NT2/D1 (cell line): ENCODE measurements at places on chromosomes 4 and X.
A peak's percentile ranks its signal among the peaks of the same experiment; 100 is the strongest.

DNA sequence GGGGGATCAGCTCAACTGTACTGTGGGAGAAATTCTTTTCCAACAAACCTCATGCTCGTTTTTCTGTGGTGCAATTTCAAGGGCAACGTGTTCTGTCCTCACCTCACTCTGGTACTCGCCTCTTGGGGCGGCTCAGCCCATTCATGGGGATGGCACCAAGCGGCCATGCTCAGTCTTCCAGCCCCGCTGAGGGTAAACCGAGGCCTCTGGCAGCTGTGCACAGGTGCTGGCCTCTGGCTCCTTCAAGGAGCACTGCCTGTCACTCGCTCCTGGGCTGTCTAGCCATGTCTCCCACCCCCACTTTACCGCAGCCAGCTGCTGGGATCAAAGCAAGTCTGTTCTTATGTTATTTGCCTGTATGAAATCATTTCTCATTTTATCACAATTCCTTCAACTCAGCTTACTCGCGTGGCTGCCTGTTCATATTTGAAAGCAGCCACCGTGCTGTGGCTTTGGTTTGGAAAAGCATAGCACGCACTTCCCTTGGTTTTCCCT is 70.2 kb downstream of the MTMR1 start:
- DNase-seq: no peak

DNA sequence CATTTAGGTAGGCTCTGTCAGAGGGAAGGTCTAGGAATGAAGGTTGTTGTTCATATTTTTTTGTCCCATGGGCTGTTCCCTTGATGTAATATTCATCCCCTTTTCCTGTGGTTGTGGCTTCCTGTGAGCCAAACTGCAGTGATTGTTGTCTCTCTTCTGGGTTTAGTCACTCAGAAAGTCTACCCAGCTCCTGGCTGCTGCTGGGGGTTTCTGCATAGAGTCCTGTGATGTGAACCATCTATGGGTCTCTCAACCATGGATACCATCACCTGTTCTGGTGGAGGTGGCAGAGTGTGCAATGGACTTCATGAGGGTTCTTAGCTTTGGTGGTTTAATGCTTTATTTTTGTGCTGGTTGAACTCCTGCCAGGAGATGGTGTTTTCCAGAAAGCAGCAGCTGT is 122.8 kb downstream of the ZC4H2 start:
- no peak for DNase-seq

GRCh38 chrX:63658920-63659319 is 126.1 kb downstream of the ARHGEF9 start:
- DNase-seq: no peak

GRCh38 chr4:157072002-157072401 is 3.9 kb upstream of the GLRB start:
- DNase-seq: no peak

DNA sequence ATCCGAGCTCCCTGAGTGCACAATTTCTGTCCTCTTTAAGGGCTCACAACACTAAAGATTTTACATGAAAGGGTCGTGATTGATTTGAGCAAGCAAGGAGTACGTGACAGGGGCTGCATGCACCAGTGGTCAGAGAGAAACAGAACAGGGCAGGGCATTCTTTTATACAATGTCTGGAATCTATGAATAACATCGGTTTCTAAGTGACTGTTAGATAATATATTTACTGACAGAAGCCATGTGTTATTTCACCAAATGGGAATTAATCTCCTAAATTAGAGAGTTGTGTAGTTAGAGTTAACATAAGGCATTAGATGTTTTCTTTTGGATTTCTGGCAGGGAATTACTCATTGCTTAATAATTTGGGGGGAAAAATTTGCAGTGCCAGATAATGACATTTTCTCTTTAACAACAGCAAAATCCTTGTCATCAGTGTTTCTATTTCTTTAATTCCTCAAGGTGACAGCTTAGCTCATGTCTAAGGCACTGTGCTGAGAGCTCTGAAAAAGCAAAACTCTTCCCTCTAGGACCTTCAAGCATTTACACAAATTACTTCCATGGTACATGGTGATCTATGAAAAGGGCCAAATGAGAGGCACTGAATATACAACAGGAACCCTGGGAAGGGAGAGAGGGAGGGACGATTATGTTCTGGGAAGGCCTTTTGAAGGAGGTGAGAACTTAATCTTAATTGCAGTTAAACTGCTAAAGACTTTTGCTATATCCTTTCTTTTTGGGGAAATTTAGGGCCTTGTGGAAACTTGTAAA is 145.0 kb downstream of the RTL3 start:
- DNase-seq: peak; percentile 16

DNA sequence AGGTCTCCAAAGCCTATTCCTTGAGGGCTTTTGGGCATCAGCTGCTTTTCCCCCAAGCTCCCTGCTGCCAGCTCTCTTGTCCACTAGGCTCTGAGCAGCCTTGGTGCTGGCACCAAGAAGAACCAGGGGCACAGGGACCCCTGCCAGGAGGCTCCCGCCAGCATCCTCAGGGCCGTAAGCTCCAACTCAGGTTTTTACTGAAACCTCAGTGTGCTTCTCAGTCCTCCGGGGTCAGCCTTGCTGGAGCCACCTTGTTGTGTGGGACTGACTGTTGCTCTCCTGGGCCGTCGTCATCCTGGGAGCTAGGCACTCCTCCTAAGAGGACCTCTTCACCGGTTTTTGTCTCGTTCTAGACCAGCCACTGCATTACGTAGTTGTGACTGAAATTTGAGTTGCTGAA is 38.9 kb downstream of the NOP14 start:
- DNase-seq: no peak

- no peak for DNase-seq
Measured at GRCh38 chr4:90844241-90844640, 717.0 kb downstream of the CCSER1 start.

- DNase-seq: no peak
Measured at GRCh38 chr4:6472387-6473263, at the start of gene PPP2R2C. PPP2R2C (minus strand) TSS chr4:6472614; CDS start chr4:6472229, 385 bp downstream.

DNA sequence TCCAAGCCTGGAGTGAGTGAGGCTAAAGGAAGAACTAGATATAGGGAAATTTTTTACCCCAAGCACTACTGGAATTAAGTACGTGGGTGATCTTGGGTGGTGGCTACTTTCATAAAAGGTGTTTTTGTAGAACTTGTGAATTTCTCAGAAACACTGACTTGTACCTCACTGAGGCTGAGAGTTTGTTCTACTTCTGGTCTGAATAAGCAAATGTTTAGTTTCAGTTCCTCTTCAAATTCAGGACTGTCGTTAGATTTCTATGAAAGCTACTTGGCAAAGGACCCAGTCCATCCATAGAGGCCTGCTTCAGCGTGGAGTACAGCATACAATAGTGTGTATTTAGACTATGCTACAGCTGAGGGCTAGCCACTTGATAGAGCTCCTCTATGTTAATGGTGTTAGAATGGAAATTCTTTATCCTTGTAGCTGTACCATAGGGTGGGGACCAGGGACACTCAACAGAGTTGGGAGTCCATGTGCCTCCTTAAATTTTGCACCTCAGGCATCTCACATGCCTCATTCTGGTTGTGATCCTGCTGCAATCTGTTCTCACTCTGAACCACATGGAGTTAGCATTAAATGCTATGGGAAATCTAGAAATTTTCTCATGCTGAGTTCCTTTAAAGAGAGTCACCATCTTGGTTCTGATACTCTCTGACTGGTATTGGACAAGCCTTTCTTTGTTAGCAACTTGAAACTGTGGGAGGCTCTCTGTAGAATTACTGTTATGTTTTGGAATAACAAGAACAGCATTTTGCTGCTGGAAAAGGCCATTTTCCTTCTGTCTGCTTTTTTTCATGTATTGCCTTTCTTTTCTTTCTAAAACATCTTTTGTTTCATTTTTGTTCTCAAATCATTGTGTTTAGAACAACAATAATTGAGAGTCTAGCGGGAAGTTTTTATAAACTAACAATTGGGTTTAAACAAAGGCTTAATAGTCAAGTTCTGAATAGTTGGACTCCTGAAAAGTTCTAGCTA is 86.8 kb downstream of the PDGFRA start:
- DNase-seq: no peak

DNA sequence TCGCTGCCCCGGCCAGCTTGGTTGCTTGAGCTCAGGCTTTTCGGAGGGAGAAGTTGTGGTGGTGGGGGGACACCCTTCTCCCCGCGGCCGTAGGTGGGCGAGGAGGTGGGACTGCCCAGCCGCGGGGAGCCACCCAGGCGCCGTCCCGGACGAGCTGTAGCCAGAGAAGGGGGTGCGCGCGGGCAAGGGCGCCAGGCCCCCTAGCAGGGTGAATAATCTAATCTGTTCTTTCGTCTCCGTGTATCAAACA is 3.1 kb downstream of the MID1IP1 start:
- no peak for DNase-seq

- no peak for DNase-seq
Measured at GRCh38 chrX:48703642-48704481, 7.3 kb downstream of the SUV39H1 start.

DNA sequence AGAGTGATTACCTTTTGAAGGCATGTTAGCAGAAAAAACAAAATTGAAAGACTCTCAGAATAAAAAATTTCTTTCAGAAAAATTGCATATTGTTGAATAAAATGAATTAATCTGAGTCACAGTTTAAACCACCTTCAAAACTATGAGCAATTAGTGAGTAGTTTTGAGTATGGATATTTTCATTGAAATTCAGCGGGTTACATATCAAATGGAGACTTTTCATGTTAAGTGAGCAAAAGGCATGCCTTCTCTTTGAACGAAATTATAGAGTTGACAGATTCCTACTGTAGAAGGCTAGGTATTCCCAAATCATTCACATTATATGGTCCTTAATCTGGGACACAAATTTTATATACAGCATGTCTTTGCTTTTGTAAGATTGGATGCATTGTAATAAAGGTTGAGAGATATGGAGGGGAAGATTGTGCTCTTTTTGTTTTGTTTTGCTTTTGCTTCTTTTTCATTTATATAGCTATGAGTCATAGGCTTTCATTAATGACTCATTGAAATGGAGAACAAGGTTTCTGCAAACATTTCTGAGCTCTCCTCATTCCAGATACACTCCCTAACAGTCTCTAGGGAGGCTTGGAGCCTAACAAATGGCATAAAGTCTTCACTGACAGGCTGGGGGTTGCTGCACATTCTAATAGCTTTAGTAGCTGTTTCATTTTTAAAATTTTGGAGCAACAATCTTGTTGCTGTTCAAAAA is 21.6 kb downstream of the PCDH18 start:
- peak; percentile 23 for DNase-seq

GRCh38 chr4:37650481-37650880 is 35.7 kb downstream of the RELL1 start:
- DNase-seq: no peak
